ENCODE measurements at places on chromosomes 16 and 17. TPM values are rescaled to one million over a fixed set of nuclear protein-coding genes. Genes with fewer than 3 reads are reported as not detected.

Gene KRTAP17-1
- total RNA-seq, result not detected

Gene EVI2B
- 2.9 TPM for total RNA-seq

Gene DPEP3
- not detected for total RNA-seq

Gene IL17C
- total RNA-seq, result not detected

Gene RRAD
- total RNA-seq, result 95.4 TPM

Gene TBC1D3G
- not detected for total RNA-seq

Gene PRSS53
- total RNA-seq, result 0.81 TPM

Gene VTN
- 30.2 TPM for total RNA-seq

- peak; percentile 83 for DNase-seq
These were observed 61.9 kb downstream of the ZFHX3 start for GRCh38 chr16:72985995-72986394.

DNA sequence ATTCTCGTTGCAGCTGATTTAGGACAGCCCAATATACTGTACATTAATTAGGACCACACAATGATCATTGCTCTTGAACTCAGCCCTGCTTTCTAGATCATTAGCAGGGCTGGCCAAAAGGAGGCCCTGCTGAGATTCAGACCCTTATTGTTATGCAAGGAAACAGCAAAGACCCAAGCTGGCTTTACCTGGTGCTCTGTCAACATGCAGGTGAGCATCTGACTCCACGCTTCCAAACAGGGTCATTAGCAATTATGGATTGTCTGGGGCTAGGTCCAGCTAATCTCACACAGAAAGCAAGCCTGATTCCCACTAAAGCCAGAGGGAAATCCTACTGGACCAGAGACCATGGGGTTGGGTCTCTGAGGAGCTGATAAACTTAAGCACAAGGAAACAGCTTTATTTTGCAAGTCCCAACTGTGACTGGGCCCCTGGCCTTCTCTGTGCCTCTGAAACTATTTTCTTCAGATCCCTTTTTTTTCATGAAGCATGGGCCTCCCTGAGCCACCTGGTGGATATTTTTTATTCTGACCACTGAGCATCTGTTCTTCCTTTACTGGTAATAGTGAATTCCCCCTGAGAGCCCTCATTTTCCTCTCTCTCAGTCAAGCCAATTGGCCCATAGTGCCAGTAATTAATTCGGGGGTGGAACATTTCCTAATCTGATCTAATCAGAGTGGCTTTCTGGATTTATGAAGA lies 236.1 kb downstream of the GRIN2A start:
- no peak for DNase-seq

DNA sequence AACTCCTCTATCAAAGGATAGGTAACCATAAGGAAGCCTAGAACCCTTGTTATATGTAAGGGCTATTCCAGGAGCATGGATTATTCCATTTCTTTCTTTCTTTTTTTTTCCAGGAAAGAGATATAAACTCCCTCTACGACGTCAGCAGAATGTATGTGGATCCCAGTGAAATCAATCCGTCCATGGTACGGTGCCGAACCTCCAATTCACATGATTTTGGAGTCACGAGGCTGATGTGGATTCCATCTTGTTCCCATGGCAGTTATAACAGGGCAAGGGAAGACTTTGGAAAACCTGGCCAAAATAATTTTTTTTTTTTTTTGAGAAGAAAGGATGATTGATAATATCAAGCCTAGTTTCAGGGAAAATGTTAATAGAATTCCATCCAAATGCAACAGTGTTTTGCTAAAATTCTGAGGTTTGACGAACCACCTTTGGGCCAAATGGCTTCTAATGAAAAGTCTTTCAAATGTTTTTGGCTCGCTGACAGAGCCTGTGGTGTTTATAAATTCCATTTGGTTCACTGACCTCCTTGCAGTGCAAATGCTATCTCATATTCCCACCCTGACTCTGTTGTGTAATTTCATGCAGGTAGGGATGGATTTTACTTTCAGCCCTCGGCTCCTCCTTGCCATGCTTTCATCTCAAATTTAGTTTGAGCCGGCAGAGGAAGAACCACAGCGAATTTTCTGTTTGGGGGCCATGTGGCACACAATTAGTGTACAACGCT lies 90.0 kb downstream of the SDR42E1 start:
- DNase-seq, result no peak

- DNase-seq, result no peak
These were observed 106.5 kb downstream of the CDH8 start for GRCh38 chr16:61929776-61930175.

DNA sequence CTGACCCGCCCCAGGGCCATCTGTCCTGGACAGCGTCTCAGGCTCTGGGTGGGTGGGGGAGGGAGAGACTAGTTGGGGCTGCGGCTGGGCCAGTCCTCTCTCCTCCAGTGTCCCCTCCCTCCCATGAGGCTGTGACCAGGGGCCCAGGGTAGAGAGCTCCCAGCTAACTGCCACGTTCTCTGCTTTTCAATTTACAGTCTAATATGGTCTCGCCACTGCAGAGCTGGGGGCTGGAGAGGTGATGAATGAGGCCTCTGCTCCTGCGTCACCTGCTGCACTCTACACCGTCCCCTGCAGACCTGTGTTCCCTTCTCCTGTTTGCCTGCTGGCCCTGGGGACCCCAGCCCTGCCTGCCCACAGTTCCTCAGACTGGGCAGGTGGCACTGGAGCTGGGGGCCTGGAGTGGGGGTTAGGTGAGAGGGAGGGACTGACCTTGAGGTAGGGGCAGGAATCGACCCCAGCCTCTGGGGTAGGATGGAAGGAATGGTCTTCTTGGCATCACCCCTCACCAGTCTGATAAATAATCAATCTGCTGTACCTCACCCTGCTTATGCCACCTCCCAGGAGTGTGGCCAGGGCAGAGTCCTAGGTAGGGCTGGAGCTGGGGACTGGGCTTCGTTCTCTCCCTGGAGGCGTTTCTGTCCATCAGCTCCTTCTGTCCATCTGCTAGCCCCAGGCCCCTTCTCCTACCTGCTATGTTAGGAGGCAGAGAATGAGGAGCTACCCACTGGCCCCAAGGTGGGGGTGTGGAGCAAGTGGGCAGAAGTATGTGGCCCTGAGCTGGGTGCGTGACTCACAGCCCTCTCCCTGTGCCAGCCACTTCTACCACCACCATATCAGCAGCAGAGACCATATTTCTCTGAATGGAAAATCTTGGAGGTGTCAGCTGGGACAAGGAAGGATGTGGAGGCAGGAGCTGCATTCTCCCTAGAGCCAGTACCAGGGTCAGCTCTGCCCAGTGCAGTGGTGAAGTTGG lies 12.9 kb downstream of the SEZ6 start:
- no peak for DNase-seq

GRCh38 chr16:11481987-11482386 lies 104.7 kb downstream of the LITAF start:
- DNase-seq, result no peak

GRCh38 chr17:65901394-65901793 lies 290.5 kb downstream of the CEP112 start:
- DNase-seq, result no peak

GRCh38 chr17:65055708-65056638 lies 567 bp downstream of the GNA13 start:
- DNase-seq, result peak; percentile 79

- no peak for DNase-seq
These were observed 332.5 kb downstream of the GRIN2A start for GRCh38 chr16:9849697-9850245.

GRCh38 chr17:80770881-80771611 lies 220.6 kb upstream of the CHMP6 start:
- DNase-seq, result no peak

DNA sequence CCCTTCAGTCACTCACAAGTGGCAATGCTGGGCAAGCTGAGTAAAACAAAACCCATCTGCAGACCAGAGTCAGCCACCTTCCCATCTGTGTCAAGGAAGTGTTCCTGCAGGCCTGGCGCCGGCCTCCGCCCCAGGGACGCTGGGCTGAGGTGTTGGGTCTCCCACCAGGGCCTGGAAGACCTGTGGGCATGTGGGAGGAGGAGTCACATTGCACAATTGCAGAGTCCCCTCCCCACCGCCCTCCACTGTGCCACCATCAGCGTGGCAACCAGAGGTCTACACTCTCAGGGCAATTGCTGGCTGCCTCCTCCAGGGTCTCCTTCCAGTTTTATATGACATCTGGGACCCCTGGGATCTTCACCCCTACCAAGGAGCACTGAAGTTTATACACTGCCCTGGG lies 3.0 kb upstream of the MYO15A start:
- no peak for DNase-seq

DNA sequence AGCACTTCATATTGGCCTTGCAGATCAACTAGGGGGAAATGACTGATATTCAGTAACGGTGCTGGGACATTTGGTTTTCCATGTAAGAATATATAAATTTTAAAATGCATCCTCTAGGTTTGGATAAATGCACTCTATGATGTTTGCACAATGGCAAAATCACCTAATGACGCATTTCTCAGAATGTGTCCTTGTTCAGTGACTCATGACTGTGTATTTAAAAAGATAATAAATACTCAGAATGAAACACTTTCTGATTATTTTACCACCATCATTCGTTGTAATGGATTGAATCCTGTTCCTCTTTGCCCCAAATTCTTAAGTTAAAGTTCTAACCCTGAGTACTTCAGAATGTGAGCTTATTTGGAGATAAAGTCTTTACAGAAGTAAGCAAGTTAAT lies 17.2 kb upstream of the ADGRG1 start:
- no peak for DNase-seq

GRCh38 chr17:44123356-44124117 lies at the start of gene HDAC5:
Gene HDAC5, minus strand, starts transcription at chr17:44123641. Its CDS starts 6,126 bp downstream, at chr17:44117515.
- peak; percentile 97 for DNase-seq

GRCh38 chr17:64244165-64244564 lies 18.9 kb downstream of the TEX2 start:
- no peak for DNase-seq

DNA sequence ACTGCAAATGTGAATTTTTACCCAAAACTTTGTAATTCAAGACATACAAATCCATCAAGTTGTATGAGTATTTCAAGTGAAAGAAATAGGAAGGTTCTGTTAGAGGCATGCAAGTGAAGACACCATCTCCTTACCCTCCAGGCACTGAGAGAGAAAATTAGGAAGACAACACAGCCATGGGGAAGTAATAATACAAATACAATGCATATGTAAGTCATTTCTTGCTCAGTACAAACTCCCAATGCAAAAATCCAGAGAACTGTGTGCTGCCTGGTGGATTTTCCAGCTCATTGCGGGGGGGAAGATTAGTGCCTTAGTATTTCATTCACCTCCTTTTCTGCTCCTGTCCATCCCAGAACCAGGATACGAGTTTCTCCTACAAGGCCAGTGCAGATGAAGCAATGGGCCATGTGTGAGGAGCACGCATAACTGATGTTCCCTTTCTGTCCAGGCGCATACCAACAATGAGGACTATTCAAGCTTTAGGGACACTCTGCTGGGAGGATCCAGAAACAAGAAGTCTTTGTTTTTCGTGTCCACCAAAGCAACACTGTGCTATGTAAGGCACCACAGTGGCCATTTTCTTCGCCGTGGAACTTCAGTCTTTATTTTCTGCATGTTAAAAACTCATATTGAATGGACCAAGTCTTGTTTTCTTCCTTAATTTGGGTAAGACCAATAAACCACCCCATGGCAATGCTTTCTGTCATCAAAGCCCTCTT lies 143.7 kb upstream of the RCVRN start:
- no peak for DNase-seq

DNA sequence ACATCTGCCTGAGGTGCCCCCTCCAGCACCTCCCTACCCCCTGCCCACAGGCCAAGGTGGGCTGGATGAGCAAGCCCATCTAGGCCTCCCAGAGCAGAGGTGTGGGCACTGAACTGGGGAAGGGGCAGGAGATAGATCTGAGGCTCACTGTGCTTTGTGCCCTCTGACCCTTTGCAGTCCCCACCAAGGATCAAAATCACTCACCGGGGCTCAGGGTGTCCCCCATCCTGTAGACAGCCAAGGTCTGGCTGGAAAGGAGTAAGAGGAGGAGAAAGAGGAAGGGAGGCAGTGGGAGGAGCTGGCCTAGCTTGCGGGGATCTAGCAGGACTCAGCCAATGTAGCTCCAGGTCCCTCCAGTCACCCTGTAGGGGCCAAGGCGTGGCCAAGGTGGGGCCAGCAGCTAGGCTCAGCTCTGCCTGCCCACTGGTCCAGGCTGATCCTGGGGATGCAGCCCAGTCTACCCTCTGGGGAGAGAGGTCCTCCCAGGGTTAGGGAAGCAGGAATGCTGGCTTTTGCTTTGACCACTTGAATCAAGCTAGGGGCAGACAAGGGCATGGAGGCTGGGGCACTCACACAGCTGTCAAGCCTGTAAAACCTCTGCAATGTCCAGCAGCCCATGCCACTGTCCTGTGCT lies 1.8 kb downstream of the SLC12A4 start:
- DNase-seq, result no peak

GRCh38 chr16:78425891-78426510 lies 326.5 kb downstream of the WWOX start:
- DNase-seq, result no peak

GRCh38 chr16:73062743-73063733 lies 15.1 kb upstream of the ZFHX3 start:
- DNase-seq, result peak; percentile 44

GRCh38 chr17:9266697-9267117 lies 245.4 kb downstream of the NTN1 start:
- DNase-seq, result no peak

DNA sequence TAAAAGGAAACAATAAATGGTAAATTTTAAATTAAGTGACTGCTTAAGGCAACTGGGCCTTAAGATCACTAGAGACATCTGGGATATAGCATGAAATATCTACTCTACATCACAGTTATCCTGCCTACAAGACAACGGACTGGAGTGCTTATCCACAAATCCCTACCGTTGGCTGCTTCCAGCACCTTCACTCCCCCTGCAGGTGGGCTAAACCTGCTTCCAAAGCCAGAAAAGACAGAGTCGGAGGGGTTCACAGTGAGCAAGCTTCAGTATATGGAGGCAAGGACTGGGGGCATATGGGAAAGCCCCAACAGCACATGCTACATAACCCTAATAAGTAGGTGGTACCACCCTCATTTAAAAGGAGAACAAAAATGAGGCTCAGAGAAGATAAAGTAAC lies 45.3 kb downstream of the GRIN2A start:
- no peak for DNase-seq

DNA sequence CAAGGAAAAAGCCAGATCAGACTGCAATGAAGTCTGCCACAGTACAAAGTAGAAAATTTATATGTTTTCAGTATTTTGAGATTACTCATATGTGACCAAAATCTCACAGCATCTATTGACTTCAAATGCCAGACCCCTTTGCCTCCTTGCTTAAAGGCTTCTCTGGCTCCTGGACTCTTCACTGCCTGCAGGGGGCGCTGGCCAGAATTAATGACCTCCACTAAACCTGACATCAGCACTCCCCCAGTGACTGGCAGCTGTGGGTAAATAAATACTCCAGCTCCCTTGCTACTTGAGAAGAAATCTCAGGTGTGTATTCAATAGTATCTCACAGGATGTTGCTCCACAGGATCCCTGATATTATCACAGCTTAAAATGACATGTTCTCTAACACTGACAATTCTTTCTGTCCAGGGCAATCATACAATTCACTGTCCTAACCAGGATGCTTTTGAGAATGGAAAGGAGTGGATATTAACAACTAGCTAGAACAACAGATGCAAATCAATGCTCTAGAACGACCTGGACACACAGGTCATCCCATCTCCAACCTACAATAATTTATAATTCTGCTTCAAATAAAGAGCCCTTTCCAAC lies 4.0 kb downstream of the BECN1 start:
- peak; percentile 70 for DNase-seq

GRCh38 chr17:67365738-67366192 lies 612 bp downstream of the PSMD12 start:
- DNase-seq, result no peak

- DNase-seq, result no peak
These were observed 25.1 kb upstream of the TMC7 start for GRCh38 chr16:18958621-18959029.

- no peak for DNase-seq
These were observed 10.4 kb downstream of the NCBP3 start for GRCh38 chr17:3835410-3836229.

- no peak for DNase-seq
These were observed 51.2 kb upstream of the NKD1 start for GRCh38 chr16:50496990-50497389.

Measured in Right ventricle myocardium superior (tissue), 1 donor.